ENCODE measurements at places on chromosomes 3 and 15.

GRCh38 chr3:45603226-45603625 lies 8.7 kb downstream of the LIMD1 start:
- DNase-seq, result no peak

- DNase-seq, result no peak
These were observed 151.8 kb upstream of the DPH6 start for GRCh38 chr15:35697549-35698299.

DNA sequence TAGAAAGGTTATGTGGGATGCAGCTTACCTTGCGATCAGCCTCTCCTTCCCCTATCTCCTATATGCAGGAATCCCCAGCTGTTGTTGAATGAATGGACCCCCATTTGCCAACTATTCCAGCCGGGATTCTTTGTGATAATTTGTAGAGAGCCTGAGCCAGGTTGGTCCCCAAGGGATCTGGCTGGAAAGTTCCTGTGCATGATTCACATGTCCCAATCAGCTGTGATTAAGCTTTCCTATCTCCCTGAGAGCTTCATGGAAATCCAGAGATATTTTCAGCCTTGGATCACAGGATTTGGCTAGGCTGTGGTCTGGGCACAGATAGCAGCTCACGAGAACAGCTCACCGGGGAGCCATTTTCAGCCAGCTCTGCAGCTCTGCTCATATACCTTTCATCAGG lies 76.7 kb downstream of the ARNT2 start:
- DNase-seq, result no peak

GRCh38 chr3:182983876-182984275 lies 3.5 kb upstream of the DCUN1D1 start:
- DNase-seq, result no peak

DNA sequence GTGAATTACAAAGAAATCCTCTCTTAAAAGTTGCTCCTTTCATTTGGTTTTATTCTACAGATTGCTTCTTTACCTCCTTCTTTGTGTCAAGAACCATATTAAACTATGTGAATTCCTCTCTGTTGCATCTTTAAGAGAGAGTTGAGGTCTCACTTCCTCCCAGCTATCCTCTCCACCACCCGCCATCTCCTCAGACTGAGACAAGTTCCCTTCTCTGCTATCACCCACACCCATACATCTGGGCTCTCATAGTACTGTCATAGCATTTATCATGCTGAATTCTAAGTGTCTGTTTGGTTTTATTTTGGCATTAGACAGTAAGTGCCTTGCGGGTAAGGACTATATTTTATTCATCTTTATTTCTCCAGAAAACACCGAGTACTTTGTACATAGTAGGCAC lies 54.2 kb downstream of the B3GALNT1 start:
- no peak for DNase-seq

- no peak for DNase-seq
These were observed 56.5 kb downstream of the CLDN11 start for GRCh38 chr3:170475092-170475685.

- no peak for DNase-seq
These were observed 27.6 kb upstream of the C15orf39 start for GRCh38 chr15:75174102-75174501.

DNA sequence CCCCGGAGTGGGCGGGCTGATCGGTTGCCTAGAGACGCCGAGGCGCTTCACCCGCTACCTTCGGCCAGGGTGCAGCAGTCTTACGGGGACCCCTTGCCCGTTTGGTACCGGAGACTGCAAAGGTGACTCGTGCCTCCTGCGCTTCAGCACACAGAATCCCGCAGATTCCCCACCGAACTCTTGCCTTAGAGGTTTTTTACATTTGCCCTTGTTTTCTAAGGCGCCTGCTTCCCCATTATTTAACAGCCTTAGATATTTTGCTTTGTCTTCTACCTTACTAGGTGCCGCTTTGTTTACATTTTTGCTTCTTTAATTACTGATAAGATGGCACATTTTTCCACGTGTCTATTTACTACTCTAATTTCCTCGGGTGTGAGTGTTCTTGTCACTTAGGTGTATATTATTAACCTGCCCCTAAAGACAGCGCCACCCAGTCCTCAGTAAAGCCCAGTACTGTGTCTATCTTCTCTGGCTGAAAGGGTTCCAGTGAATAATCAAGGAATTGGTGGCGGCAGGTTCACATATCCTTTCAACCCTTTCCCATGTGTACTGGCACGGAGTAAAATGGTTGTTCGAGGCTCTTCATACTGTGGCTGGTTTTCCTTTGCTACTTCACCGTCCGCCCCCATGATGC lies 573 bp upstream of the CEP152 start:
- DNase-seq, result no peak

DNA sequence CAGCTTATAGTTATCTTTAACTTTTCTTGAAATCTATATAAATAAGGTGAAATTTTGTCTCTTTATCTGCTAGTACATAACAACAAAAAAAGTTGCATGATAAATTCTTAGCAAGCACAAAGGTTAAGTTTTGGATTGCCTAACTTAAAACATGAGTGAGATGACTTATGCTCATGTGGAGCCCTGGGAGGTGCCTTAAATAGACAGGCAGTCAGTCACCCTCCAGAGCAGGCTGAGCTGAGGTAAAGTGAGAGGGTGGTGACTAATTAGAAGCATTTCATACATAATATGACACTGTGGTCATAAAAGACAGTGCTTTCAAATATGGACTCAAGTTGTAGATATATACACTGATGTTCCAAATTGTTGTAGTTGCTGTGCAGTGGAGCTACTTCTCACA lies 14.6 kb upstream of the MME start:
- no peak for DNase-seq

GRCh38 chr3:52055537-52056351 lies 627 bp downstream of the DUSP7 start:
- peak; percentile 22 for DNase-seq

DNA sequence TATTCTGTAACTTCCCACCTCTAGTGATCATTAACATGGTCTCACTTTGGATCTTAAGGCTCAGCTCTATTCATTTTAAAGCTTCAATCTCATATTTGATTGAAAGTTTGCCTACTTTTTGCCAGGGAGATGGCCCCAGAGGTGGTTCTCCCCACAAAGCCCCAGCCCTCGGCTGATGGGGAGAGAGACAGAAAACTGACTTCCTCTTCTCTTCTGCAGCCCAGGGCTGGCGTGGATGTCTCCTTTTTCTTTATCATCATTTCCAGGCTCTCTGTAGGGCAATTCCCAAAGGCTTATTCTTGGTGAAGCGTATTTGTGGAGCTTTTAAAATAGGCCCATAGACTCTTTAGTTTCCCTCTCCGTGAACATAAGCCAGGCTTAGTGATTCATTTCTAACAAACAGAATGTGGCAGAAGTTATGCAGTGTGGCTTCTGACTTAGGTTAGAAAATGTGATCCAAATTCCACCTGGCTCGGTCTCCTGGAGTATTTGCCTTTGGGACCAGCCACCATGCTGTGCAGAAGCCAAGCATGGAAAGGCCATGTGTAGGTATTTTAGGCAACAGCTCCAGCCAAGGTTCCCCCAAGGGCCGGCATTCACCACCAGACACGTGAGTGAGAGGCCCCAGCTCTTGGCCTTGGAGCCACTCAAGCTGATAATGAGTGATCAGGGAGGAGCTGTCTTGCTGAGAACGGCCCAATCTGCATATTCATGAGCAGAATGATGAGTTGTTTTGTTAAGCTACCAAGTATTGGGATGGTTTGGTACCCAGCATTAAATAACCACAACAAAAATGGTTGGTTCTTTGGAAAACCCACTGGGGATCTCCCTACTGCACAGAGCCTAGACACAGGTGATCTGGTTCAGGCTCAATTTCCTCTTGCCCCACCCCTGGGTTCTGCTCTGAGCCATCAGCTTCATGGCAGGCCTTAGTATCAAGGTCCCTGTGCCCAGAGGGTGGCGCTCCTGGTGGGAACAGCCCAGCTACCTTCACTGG lies 353.2 kb upstream of the PROK2 start:
- DNase-seq, result no peak

DNA sequence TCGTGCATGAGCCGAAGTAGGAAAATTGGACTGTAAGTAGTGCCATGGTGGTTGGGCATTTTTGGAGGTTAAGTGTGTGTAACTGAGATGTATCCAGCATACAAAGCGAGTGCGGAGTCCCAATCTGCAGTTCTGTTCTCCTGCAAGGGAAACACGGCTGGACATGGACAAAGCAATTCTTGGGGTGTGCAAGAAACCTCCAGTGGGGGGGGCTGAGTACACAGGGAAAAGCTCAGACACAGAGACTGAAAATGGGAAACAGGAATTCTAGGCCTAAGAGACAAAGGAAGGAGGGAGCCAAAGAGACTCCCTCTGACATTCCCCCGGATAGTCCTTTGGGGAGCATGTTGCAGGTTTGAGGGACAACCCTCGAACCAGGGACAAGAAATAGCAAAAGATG lies 83.2 kb upstream of the PLSCR4 start:
- no peak for DNase-seq

DNA sequence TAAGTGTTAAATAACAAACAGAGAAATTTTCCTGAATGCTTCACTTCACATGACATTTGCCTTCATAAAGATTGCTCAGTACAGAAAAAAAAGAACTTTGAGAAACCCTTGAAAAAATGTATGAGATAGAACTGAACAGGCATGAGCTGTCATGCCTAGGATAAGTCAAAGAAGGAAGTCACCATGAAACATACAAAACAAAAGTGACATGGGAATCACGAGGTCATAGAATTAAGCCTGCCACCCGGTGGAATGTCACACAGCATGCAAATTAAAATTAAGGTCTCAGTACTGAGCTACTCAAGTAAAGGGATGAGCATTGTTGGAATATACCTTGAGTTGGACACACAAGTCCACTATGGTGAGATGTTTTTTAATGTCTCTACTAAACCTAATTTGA lies 652.5 kb upstream of the NECTIN3 start:
- no peak for DNase-seq

GRCh38 chr3:21170964-21171363 lies 580.0 kb downstream of the ZNF385D start:
- DNase-seq, result no peak

DNA sequence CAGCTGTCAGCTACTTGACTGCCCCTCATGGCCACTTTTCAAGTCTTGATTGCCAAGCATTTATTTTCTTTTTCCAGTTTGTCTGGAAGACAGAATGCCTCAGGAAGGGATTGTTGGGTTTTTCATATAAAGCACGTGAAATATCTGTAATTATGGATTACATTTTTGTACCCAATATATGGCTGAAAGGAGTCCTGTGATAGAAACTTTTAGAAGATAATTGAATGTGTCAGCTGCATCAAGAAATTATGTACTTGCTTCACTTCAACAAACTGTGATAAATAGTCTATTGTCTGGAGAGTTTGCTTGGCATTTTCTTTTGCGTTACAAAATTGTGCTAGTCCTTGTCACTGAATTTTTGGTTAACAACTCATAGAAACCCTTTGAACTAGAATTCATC lies 247.9 kb upstream of the SLCO3A1 start:
- no peak for DNase-seq
